ENCODE measurements at places on chromosomes 16 and 17.

DNA sequence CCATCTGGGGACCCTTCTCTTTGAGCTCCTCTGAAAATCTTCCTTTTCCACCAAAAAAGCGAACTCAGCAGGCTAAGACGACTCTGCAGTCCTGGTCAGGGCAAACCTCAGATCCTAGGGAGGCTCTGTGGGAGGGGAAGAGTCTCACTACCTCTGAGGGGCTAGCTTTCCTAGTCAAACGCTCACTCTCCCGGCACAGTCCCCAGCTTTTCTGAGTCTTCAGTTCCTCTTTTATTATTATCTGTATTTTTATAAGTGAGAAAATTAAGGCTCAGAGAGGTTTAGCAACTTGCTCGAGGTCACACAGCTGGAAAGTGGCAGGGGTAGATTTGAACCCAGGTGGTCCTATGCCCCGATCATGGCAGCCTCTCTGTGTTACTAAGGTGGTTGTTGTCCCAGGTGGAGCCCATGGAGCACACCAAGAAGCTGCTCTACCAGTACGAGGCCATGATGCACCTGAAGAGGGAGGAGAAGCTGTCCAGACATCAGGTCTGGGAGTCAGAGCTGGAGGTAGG is 9.1 kb upstream of the KATNB1 start:
- DNase-seq, result no peak

GRCh38 chr16:19396555-19397011 is 21.1 kb upstream of the TMC5 start:
- no peak for DNase-seq

DNA sequence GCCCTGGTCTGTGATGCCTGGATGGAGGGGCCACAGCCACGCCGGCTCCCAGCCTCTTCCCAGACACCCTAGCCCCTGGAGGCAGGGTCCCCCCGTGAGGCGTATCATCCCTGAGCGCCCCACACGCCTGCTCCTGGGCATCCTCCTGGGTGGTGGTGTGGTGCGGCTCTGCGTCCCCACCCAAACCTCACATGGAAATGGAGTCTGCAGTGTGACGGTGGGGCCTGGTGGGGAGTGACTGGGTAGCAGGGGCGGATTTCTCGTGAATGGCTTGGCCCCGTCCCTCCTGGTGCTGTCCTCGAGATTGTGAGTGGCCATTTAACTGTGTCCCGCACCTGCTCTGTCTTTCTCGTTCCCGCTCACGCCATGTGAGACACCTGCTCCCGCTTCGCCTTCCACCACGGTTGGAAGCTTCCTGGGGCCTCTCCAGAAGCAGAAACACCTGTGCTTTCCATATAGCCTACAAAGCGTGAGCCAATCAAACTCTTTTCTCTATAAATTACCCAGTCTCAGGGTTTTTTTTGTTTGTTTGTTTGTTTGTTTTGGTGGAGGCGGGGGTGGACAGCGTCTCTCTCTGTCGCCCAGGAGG is 5.9 kb upstream of the SSTR5 start:
- DNase-seq, result no peak

DNA sequence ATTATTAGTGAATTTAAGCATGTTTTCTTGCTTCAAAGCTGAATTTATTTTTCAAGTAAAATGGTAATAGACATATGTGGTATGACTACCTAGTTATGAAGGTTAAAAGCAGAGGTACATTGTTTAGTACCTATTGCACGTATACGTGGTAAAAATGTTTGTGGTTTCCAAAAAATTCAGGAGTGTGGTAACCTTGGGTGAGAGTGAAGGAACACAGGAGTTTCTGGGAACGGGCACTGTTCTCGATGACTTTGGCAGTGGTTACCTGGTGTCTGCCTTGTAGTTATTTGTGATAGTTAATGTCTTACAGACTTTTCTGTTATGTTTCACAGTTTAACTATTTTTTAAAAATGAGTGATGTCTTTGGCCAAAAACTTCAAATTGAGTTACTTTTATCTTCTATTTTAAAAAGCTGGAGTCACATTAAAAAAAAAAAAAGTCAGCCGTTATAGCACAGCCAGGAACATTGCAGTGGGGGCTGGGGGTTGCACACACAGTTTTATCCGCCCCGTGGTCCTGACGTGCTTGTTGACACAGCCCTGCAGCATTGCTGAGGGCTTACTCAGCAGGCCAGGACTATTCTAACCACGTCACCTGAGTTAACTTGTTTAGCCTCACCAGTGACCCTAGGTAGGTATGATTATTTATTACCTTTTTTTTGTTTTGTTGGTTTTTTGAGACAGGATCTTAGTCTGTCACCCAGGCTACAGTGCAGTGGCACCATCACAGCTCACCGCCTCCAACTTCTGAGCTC is 10.9 kb downstream of the JPT2 start:
- DNase-seq, result no peak

- DNase-seq, result no peak
Observed at GRCh38 chr16:27779641-27780164, 229.8 kb downstream of the KATNIP start.

GRCh38 chr16:61726125-61726524 is 310.1 kb downstream of the CDH8 start:
- no peak for DNase-seq

GRCh38 chr17:58493506-58493905 is 5.3 kb upstream of the HSF5 start:
- DNase-seq, result no peak

DNA sequence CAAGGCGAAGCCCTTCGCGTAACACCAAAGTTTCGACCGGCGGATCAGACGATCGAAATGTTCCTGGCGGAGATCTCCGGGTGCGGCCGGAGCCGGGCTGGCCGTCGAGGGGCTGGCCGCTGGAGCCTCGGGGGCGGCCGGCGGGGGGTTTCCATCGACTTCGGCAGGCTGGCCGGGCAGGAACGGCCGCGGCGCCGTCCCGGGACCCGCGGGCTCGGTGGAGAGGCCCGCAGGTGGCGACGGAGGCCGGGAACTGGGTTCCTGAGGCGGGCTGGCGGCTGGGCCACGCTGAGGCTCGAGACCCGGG is 1.1 kb downstream of the EPOP start:
- DNase-seq, result no peak

- no peak for DNase-seq
Observed at GRCh38 chr17:17058304-17058703, 16.0 kb downstream of the MPRIP start.

DNA sequence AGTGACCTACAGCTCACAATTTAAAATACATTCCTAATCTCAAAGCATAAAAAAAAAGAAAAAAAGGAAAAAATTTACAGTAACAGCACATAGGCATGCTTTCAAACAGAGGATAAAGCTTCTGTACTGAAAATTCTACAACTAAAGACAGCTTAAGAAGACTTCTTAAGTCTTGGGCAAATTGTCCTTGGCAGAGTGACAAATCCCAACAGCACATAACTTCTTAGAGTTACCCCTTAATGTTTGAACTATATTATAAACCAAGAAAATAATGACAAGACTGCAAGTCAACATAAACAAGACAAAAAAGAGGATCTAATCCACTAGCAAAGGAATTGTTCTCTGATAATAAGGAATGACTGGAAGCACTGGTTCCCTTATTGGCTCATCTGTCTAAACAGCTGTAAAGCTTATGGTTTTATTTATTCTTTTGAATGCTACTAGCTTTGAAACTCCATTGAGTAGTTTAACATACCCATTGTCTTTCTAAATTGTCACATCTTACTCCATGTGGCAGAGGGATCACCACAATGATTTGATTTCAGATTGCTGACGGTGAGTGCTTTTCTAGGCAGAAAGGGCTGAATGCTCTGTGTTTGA is 1576.8 kb upstream of the GOT2 start:
- DNase-seq, result no peak

DNA sequence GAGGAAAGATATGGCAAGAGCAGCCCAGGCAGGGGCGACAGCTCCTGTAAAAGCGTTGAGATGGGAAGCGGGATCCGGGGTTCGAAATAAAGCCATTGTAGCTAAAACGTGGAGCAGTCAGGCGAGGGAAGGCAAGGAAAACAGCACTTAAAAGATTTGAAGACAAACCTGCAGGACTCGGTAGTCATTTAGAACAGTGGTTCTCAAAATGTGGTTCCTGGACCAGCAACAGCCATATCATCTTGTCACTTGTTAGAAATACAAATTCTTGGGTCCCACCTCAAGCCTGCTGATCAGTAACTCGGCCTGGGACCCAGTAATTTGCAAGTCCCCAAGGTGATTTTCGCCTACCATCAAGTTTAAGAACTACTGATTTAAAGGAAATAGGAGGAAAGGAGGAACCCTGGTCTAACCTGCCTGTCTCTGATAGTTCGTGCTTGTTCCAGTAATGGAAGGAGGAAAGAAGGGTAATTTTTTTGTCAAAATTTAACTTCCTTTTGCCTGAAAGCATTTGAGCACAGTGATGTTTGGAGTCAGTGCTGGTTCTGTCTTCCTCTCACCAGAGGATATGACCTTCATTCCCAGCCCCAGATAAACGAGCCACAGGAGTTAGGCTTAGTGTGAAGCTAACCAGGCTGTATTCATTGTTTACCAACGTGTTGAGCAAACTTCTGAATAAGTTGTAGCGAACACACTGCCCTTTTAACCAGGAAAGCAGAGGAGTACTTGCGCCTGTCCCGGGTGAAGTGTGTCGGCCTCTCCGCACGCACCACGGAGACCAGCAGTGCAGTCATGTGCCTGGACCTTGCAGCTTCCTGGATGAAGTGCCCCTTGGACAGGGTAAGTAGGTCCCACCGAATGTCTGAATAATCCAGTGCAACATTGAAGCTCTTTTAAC is 1.1 kb downstream of the ORC6 start:
- DNase-seq, result no peak

- DNase-seq, result no peak
Observed at GRCh38 chr17:76797241-76797840, 59.4 kb downstream of the MFSD11 start.

DNA sequence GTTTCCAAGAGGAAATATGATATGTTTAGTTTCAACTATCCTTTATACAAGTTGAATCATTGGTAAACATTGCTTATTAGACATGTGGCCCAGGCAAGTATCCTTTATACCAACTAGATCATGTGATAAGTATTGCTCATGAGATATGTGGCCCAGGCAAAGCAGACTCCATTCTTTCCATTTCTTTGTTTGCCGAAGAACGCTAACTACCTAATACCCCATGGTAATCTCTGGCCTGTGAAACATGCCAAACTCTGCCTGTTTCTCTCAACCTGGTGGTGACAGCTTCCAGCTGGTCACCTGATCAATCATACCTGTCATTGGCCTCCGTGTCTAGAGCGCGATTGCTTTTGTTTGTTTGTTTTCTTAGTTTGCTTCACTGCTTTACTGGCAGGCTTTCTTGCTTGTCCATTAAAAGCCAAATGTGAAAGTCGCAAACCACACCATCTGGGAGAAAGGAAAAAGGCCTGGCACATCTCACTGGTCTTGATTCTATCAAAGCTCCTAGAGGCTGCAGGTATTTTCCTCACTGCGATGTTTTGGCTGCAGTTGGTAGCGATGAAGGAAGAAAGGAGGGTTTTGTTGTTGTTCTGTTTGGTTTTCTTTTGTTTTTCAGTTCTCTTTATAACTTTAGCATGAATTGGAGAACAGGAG is 686.2 kb downstream of the KCNJ2 start:
- DNase-seq, result no peak

- DNase-seq, result no peak
Observed at GRCh38 chr17:8918807-8919465, 46.6 kb downstream of the PIK3R5 start.

DNA sequence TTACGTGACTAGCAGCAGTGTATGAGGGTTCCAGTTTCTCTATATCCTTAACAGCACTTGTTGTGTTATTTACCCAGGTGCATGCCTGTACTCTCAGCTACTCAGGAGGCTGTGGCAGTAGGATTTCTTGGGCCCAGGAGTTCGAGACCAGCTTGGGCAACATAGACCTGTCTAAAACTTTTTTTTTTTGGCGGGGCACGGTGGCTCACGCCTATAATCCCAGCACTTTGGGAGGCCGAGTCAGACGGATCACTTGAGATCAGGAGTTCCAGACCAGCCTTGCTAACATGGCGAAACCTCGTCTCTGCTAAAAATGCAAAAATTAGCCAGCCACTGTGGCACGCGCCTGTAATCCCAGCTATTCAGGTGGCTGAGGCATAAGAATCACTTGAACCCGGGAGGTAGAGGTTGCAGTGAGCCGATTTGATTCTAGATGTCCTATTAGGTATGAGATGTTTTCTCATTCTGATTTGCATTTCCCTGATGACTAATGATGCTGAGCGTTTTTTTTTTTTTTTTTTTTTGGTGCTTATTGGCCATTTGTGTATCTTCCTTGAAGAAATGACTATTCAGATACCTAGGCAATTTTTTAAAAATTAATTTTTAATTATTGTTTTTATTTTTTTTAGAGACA is 13.4 kb downstream of the CASC3 start:
- no peak for DNase-seq

GRCh38 chr16:10171221-10171620 is 11.0 kb downstream of the GRIN2A start:
- no peak for DNase-seq

DNA sequence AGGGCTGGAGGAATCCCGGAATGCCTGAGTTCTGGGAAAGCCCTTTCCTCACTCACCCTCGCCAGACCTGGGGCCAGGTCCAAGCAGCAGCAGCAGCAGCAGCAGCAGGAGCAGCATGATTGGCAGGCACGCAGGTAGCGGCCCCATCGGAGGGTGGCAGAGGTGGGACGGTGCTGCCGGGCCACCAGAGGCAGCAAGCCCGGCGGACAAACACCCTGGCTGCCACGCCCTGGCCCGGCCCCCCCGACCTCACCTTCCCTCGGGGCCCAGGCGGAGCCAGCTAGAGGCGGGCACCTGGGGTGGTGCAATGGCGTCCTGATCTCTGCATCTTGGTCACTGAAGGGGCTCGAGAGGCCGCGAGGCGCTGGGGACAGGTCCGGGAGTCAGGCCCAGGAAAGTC is 122.4 kb downstream of the LAT start:
- DNase-seq, result no peak

GRCh38 chr16:27458987-27459688 is 57.2 kb downstream of the IL21R start:
- DNase-seq, result no peak

GRCh38 chr17:326010-326621 is 26.5 kb downstream of the RPH3AL start:
- DNase-seq, result no peak

GRCh38 chr16:77965346-77965745 is 57.0 kb upstream of the CLEC3A start:
- no peak for DNase-seq

GRCh38 chr16:72753881-72754280 is 294.0 kb downstream of the ZFHX3 start:
- no peak for DNase-seq

DNA sequence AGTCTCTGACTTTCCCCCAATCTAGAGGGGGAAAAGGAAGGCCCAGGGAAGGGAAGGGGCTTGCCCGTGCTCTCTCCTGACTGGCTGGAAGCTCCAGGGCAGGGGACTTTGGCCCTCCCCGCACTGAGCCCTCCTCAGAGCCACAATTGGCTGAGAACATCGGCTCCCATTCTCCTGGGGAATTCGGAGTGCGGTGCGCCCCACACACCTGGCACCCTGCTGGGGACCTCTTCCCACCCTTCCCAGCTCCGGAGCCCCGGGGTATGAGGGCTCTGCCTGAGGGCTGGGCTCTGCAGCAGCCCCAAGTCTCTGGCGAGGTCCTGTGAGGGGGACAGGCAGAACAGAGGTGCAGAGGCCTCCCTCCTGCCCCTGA is 36.0 kb downstream of the PIMREG start:
- DNase-seq, result no peak

- DNase-seq, result no peak
Observed at GRCh38 chr16:6496996-6497395, 835.6 kb upstream of the RBFOX1 start.

Data from T-helper 9 cell (primary cell).